A673 (cell line): ENCODE measurements at places on chromosomes 4 and X. TPM values are rescaled to one million over a fixed set of nuclear protein-coding genes. Genes with fewer than 3 reads are reported as not detected.

- no peak for DNase-seq
Measured at GRCh38 chr4:168678751-168679366, 182.0 kb downstream of the PALLD start.

- DNase-seq: peak; percentile 66
Measured at GRCh38 chr4:82172186-82172585, 201.6 kb downstream of the HNRNPD start.

DNA sequence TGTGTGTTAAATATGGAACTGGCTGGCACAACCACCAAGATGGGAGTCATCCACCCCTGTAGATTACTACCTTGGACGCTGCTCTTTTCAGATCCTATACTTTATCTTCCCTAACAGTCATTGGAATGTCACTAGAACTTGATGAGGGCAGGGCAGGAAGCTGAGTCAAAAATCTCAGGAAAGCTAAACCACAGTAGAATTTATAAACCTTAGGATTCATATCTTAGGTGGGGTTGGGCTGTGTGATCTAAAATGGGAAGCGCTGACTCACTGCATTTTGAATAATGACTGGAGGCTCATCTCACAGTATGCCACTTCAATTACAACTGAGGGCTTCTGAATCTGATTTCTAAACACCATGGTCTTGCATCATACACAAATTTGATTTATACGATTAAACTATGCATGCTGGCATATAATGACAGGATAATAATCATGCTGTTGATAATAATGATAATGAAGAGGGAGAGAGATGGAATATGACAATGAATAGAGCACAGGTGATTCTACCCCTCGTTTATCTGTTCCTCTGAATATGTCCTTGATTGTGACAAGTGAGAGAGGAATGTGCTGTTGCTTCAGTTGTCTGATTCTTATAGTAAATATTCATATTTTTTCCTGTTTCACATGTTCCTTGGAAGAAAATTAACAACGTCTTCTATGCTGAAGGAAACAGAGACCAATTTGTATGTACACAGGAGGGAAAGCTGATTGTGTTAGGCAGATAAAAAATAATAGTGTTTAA lies 270.3 kb upstream of the HS3ST1 start:
- no peak for DNase-seq

GRCh38 chr4:6194458-6195195 lies 5.7 kb downstream of the JAKMIP1 start:
- DNase-seq: no peak

DNA sequence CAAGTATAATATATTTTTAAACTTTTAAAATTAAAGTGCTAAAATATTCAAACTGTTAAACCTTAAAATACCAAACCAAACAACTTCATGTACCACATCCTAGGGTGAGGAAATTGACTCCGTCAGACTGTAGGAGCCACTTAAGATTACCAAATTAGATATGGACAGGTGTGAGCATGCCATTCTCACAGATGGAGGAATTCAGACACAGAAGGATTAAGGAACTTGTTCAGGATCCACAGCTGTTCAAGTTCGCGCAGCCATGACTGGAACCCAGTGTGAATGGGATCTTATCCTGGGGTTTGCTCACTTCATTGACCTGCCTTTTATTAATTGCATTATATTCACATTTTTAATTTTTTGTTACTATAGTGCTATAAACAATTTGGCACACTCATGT lies 224.9 kb upstream of the PCDH7 start:
- no peak for DNase-seq

DNA sequence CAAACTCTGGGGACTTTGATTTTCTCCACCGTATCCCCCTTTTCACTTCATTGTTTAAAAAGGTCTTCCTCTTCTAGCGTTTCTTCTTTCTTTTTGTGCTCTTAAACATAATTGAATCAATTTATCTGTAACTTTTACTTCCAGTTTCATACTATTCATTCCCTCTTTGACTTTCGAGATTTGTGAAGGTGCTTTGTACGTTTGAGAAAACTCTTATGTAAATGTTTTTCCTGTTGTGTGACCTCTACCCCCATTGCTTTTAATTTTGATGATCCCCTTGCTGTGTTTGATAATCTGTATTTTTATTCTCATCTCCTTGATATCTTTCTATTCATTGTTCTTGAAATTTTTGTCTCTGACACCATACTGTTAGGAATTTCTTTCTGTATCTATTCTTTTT lies 4.8 kb downstream of the USP38 start:
- DNase-seq: no peak

DNA sequence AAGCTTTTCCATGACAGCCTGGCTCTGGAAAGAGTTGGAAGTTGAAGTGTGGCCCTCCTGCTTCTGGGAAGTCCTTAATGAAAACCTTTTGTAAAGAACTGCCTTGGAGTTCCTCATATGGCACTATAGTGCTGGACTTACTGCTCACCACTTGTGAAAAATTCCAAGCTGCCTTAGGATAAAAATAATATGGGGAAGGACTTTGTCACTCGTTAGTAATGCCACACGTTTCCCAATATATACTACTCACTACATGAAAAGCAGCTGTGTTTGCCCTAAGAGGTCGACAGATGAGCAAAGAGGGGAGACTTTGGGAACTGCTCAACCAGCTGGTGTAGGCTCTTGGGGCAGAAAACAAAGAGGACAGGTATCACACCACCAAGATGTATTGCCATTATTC lies 11.7 kb downstream of the OPHN1 start:
- DNase-seq: no peak

GRCh38 chr4:170026253-170027021 lies at the start of gene MFAP3L:
Gene MFAP3L, minus strand, starts transcription at chr4:170026395. Its CDS starts 20,518 bp downstream, at chr4:170005877.
- DNase-seq: peak; percentile 94

DNA sequence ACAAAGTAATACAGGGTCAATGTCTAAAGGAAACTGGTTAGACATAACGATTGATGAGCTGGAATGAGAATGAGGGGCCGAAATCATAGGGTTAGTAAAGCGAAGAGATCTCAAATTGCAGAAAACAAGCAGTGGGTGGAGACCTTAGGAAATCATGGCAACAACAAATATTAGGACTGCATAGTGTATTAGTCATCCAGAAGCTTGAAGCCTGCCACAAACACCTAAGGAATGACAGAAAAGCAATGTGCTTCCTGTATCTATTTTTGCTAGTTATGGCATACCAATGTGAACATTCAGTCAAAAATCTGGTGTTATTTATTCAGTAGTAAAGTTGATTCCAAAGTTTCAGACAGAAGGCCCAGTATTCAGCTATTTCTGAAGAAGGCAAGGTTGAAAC lies 410.9 kb upstream of the CT83 start:
- no peak for DNase-seq

RHOXF2B gene
- total RNA-seq: not detected in 2 replicates

PRDM5 gene
- total RNA-seq: 6.6 and 7.1 TPM in 2 replicates

HSFX4 gene
- total RNA-seq: not detected in 2 replicates

MAGEB6 gene
- total RNA-seq: not detected in 2 replicates

TADA2B gene
- 15.2 and 15.4 TPM in 2 replicates for total RNA-seq
